ENCODE measurements at places on chromosomes 16 and 17.

DNA sequence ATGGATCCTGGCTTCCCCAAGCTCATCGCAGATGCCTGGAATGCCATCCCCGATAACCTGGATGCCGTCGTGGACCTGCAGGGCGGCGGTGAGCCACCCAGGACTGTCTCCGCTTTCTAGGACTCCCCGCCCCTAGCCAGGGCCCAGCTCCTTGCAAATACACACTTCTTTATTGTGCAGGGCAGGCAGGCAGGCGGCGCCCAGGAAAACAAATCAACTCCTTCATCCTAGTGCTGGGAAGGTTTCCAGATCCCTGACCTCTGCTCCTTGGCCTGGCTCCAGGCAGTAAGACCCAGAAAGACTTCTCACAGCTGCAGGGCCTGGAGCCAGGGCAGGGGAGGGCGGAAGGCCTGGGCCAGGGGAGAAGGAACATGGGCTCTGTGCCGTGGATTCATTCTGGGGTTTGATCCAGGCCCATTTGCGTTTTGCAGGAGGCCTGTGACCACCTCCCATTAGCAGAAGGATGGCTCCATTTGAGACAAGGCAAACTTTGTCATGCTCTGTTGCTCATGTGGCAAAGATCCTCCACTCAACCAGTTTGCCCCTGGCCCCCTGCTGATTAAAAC lies 6.0 kb upstream of the LPCAT2 start:
- DNase-seq: peak; percentile 92

DNA sequence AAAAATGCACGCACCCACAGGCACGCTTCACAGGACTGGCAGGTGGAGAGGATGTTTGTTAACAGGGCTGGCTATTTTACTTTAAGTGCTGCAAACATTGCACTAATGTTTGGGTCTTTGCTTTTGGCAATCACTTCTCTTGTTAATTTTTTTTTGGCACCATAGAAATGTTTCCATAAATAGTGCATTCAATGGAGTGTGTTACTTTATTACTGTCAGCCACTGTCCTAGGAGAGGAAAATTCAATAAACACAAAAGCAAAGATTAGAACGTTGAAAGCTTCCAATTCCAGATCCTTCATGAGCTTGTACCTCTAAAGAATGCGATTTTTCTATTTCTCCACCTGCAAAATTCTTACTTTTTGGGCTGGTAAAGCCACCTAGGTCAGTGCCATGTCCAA lies 743.5 kb downstream of the WWOX start:
- DNase-seq: no peak

- no peak for DNase-seq
Observed at GRCh38 chr17:49895812-49896211, 47.9 kb upstream of the TAC4 start.

- no peak for DNase-seq
Observed at GRCh38 chr17:61349350-61349749, 50.3 kb upstream of the TBX2 start.

- DNase-seq: no peak
Observed at GRCh38 chr17:33302394-33302793, 9.3 kb upstream of the ASIC2 start.

- no peak for DNase-seq
Observed at GRCh38 chr17:74521701-74522201, 9.5 kb downstream of the CD300LB start.

DNA sequence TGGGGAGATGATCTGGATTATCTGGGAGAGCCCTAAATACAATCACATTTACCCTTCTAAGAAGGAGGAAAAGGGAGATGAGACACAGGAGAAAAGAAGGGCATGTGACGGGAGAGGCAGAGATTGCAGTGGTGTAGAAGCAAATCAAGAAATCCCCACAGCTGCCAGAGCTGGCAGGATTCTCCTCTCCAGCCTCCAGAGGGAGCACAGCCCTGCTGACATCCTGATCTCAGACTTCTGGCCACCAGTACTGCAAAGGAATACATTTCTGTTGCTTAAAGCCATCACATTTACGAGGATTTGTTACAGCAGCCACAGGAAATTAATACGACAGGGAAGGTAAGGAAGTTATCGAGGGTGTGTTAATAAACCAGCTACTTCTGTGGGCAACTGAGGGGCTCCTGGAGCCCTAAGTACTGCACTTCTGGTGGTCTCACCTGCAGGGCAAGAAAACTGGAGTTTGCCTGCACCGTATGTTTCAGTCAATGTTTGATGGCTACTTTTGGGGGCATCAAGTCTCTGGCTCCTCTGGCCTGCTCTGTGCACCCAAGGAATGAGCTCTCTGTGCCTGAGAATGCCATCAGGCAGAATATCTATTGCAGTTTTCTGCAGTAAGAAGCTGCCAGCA lies 22.9 kb upstream of the CDH13 start:
- peak; percentile 72 for DNase-seq

DNA sequence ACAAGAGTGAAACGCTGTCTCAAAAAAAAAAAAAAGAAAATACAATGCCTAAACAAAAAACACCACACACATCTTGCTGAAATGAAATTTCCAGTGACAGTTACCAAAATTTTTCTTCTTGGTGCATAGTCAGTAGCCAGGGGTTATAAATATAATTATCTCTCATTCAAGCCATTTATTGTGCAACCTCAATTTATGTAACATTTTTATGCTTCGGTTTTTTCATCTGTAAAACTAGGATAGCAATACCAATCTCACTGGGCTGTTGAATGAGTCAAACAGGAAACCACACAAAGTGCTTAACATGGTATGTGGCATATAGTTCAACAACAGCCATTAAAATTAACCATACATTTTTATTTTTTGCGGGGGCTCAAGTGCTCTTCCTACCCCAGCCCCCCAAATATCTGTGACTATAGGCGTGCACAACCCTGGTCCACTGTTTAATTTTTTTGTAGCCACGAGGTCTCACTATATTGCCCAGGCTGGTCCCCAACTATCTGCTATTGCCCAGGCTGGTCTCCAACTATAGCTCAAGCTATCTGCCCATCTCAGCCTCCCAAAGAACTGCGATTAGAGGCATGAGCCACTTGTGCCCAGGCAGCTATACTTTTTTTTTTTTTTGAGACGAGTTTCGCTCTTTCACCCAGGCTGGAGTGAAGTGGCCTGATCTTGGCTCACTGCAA lies 2.6 kb downstream of the COG4 start:
- DNase-seq: peak; percentile 68

GRCh38 chr16:4570086-4570485 lies 13.9 kb downstream of the C16orf96 start:
- no peak for DNase-seq

DNA sequence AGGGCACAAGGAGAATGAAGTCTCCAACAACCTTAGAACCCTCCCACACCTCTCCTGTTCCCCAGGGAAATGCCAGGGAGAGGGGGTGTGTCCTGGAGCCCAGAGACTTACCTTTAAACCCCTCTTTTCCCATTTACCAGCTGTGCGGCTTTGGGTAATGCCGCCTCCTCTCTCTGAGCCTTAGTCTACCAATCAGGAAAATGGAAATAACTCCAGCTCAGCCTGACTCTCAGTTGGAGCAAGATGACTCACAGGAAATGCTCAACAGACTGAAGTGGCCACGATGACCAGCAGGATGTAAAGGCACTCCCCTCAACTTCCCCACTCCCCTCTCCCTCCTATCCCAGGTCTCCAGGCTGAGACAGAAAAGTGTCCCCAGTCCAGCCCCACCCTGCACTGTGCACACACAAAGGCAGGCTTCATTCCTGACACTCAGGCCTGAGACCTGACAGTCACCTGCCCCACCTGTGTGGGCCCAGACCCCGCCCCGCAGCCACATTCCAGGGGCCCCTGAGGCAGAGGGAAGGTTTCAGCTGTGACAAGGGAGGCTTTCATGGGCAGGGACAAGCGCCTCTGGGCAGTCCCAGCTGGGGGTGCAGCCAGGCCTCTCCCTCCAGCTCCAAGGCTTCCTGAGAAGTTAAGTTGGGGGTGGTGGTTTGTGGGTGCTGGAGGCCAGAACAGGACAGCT lies 3.0 kb upstream of the KRT15 start:
- peak; percentile 90 for DNase-seq

DNA sequence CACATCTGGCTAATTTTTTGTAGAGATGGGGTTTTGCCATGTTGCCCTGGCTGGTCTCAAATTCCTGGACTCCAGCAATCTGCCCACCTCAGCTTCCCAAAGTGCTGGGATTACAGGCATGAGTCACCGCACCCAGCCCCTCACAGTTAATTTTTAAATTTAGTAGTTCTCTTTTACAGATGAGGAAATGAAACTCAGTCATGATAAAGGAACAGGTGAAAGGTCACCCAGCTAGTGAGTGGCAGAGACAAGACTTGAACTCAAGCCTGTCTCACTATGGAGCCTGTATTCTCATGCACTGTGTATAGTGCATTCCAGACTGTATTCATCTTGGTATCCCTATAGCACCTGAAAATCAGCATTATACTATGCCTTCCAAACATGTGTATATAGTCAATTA lies 77.1 kb upstream of the WSB1 start:
- DNase-seq: no peak

DNA sequence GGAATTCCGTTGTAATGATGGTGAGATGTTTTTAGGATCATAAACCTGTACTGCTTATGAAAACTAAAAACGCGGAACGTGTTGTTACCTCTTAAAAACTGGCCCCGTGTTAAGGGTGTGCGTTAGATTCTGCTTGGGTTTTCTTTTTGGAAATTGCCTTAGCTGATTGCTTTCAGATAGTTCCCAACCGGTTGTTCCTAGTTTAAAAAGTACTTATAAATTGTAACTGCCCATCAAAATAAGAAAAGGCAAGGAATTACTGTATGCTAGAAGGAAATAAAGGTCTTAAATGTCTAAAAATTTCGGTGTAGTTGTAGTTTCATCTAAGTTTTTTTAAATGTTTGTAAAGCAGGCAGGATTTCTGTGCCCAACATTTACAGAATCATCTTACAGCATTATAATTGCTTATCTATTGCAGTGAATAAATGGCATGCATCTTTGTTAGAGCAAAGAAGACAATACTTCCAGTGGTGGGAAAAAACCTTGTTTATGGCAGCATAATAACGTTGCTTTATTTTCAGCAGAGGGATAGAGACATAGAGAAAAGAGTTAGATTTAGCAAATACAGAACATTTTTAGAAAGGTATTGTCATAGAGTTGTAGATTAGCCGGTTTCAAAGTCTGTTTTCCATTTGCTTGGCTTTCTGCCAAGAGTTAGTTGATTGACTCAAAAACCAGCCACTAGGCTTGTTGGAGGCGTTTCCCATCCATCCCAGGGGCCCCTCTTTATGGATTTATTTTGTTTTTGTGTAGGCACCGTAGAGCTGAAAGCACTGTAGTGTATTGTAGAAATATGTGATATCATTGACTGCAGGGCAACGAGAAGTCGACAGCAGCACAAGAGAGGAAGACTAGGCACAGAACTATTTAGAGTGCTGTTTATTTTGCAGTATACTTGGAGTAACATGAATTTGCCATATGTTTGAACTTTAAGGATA lies 1.7 kb downstream of the PPM1D start:
- DNase-seq: peak; percentile 85

- no peak for DNase-seq
Observed at GRCh38 chr17:1124896-1125787, 54.6 kb downstream of the ABR start.

DNA sequence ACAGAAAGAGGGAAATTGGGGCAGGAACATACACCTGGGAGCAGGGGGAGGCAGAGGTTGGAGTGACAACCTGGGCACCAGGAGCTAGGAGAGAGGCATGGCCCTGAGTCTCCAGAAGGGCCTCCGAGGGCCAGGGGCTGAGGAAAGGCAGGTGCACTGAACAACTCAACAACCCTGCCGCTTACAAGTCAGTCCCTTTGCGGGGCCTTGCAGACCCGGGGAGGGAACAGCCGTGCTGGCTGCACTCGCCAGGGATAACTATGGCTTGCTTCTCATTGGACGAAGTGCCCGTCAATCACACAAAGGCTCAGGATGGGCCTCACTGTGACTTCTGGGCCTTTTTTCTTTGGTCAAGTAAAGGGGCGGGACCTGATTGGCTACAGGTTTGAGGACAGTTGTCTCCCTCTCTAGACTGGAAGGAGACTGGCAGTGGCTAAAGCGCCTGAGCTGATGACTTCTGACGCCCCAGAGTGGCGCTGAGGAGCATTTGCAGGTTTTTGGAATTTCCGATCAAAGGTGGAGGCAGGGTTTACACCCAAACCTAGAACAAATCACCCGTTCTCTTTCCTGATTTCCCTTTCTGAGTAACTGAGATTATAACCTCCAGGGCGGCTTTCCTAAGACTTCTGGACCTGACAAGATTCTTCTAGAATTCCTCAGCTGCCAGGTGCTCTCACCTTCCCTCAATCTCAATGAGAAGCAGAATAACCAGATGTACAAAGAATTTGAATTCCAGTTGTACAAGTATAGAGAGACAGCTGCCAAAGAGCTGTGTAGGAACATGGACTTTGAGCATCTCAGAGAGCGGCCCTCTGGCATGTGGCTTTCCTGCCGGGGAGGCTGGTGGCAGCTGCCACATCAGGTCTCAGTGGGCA lies 27.6 kb upstream of the ST6GALNAC2 start:
- DNase-seq: no peak

DNA sequence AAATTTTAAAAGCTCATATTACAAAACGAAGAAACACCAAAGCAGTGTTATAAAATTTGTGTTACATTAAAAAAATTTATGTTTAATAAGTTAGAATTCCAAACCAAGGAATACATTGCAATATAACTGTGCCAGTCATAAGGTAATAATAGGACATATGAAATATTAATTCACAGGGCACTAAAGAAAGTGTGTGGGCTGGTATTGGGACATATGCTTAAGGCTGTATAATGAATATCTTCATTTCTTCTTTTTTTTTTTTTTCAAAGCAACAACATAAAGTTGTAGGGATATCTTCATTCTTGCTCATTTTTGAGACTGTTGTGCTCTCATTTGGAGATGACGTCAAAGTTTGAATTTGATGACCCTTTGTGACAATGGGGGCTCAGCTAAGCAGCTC lies 17.5 kb upstream of the FBXO47 start:
- DNase-seq: no peak

GRCh38 chr17:39903158-39903884 lies 15.1 kb downstream of the GSDMB start:
- DNase-seq: peak; percentile 36

GRCh38 chr17:62648956-62649294 lies 21.5 kb downstream of the MRC2 start:
- no peak for DNase-seq

GRCh38 chr17:66776999-66777688 lies 57.8 kb upstream of the CACNG5 start:
- DNase-seq: peak; percentile 40

DNA sequence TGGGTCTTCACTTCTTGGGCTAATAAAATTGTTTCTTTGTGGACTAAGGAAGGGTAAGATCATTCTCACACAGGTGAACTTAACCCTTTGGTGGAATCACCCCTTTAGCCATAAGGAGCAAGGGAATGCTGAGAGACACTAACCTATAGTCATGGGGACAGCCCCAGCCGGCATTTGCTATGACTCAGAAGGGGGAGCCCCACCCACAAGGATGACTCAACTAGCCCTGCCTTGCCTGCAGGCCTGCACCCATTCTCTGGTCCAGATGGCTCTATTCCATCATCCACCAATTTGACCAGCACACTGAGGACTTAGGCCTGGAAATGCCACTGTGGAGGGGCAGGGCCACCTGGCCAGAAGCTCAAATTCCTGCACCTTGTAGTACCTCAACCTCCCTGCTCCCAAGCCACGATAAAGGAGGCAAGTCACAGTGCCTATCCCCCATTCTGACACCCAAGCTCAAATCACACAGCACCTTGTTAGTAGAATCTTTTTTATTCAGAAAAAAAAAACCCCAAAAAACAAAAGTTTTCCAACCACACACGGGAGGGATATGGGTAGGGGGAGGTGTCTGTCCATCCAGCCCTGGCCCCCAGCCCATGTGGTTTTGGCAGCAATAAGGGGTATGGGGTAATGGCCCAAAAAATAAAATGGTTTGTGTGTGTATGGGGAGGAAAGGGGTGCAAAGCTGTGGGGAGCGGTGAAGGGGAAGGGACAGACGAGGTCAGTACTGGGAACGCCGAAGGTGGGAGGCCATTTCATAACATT lies 3.0 kb downstream of the PFN1 start:
- peak; percentile 93 for DNase-seq

Data from mesenchymal stem cell (in vitro differentiated cells and primary cell).